Renal cortex interstitium (tissue), 15 donors: ENCODE measurements at places on chromosomes 2 and 18. TPM values are rescaled to one million over a fixed set of nuclear protein-coding genes. Genes with fewer than 3 reads are reported as not detected.

- DNase-seq = no peak
Observed at GRCh38 chr2:102420290-102420689, 2.7 kb upstream of the IL18RAP start.

- DNase-seq = no peak
Observed at GRCh38 chr2:200609028-200609614, 23.3 kb downstream of the AOX1 start.

DNA sequence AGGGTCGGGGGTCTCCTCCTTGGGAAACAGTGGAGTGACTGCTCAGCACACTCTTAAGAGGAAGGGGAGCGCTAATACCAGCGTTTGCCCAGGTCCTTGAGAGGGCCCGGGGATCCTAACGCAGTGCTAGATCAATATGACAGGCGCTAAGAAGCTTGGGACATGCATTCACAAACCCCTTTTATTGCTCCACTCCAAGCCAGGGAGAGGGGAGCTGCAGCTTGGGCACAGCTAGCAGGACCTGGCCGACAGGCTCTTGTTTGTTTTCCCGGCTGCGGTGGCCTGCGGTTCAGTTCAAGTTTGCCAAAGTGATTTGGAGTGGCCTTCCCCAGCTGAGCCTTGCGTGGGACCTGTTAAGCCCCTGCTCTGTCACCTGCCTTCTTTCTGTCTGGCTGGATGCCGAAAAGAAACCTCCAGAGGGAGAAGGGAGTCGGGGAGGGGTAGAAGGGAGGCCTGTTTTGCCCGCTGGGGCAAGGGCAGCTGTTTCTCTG lies 152.1 kb downstream of the GLI2 start:
- DNase-seq = no peak

GRCh38 chr2:26178746-26179436 lies 6.0 kb downstream of the GAREM2 start:
- DNase-seq = no peak

The ALPP gene
- polyA plus RNA-seq = not detected

The LTBP1 gene
- 64.5 TPM for polyA plus RNA-seq
